ENCODE measurements at places on chromosomes 1 and 21. TPM values are rescaled to one million over a fixed set of nuclear protein-coding genes. Genes with fewer than 3 reads are reported as not detected.
A peak's percentile ranks its signal among the peaks of the same experiment; 100 is the strongest.

ADAMTSL4 gene
- total RNA-seq, result 43.3 TPM

SELE gene
- total RNA-seq, result 21.5 TPM

VPS72 gene
- 38.7 TPM for total RNA-seq

SLFNL1 gene
- total RNA-seq, result 0.25 TPM

IGSF9 gene
- total RNA-seq, result 0.12 TPM

RNF2 gene
- 11.8 TPM for total RNA-seq

LCE1E gene
- total RNA-seq, result not detected

ADCY10 gene
- 0.67 TPM for total RNA-seq

USH2A gene
- total RNA-seq, result 2.8 TPM

TNFSF18 gene
- 0.09 TPM for total RNA-seq

RGS4 gene
- total RNA-seq, result 8.4 TPM

S100A8 gene
- total RNA-seq, result 125 TPM

- DNase-seq, result no peak
These were observed 33.7 kb upstream of the SCMH1 start for GRCh38 chr1:41275831-41276230.

DNA sequence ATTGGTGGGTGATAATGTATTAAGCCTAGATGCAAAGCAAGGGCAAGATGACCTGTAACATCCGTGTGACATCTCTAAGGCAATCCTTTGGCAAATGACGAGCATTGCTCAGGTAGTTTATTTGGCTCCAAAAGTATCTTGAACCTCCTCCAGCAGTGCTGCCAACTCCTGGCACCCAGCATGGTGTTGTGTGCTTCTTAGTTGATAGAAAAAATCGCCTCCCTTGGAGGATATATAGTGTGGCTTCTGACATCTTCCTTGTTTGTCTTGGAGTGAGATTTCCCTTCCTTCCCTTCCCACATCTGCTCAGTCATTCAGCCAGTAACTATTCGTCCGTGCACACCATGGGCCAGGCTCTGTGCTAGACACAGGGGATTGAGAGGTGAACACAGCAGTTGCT, 121.8 kb downstream of the TOMM20 start:
- no peak for DNase-seq

DNA sequence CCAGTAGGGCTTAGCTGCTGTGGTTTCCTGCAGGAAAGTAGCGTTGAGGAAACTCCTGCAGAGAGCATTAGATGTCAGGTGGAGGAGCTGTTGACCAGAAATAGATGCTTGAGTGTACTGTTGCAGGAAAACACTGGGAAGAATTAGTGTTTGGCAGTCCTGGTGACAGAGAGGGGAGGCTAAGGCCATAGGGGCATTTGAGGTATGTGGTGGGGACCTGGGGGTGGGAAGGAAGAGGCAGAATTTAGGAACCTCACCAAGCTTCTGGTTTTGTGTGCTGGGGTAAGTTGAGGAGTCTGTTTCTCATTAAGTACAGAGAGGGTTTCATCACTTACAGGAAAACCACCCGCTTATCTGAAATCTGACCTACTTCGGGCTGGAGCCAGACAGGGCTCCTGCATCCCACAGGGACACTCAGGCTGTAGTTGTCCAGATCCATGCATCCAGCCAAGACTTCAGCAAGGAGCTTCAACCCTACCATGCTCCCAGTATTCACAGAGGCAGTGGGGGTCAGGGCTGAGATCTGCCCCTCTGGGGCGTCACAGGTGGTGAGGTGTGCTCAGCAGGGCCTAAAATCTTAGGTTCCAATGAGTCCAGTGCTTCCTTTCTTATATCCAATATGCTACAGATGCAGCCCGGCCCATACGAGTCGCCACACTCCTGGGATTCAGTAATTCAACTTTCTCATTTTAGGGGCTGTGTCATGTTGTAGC, 15.1 kb downstream of the SH2D2A start:
- DNase-seq, result no peak

- no peak for DNase-seq
These were observed 46.7 kb downstream of the CAMK2N1 start for GRCh38 chr1:20439282-20439681.

DNA sequence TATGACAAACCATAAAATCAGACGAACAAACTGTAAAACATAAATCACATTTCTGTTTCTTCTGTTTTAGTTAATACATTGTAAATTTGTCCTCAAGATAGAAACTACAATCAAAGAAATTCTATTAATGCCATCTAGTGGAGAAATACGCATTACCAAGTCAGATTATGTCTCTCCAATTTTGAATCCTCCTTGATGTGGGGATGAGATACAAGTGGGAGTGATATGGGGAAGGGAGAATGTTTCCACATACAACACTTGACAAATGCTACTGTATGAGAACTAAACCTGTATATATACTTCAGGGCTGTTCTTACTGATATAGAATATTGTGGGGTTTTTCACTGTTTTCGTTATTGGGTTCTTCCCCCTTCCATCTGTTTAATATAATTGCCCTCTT, 2.6 kb downstream of the HFM1 start:
- DNase-seq, result no peak

DNA sequence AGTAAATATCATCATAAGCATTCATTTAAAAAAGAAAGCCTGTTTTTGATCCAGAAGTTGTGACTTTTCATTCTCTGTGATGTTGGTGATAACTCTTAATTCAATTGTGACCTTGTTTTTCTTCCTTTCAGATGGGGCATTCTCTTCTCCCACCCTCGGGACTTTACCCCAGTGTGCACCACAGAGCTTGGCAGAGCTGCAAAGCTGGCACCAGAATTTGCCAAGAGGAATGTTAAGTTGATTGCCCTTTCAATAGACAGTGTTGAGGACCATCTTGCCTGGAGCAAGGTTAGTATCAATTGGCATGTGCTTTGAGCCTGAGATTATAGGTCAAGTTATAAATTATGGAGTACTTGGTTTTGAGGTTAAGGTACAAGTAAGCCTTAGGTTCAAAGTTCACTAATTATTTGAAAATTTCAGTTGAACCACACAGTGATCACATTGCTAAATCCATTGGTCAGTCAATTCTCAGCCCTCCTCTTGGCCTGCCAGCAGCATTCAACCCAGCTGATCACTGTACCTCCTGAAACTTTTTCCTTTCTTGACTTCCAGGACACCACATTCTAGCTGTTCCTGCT, 4.1 kb downstream of the PRDX6 start:
- no peak for DNase-seq

DNA sequence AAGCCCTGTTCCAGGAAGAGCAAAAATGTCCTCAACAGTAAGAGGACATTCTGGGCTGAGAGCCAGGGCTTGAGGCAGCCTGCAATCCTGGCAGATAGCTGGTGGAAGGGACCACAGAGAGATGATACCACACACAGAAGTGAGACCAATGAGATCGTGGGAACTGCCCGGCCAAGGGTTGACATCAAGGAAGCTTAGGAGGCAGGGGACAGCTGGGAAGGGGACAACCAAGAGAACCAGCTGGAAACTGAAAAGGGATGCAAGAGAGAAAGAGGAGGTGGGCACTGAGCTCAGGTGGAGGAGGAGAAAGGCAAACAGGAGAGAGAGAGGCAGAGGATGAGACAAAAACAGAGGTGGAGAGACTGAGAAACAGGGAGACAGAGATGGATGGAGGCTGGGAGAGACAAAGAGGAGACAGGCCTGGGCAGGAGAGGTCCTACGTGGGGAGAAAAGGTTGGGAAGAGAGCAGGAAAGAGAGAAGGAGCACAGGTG, 9.2 kb downstream of the PDZK1IP1 start:
- no peak for DNase-seq

DNA sequence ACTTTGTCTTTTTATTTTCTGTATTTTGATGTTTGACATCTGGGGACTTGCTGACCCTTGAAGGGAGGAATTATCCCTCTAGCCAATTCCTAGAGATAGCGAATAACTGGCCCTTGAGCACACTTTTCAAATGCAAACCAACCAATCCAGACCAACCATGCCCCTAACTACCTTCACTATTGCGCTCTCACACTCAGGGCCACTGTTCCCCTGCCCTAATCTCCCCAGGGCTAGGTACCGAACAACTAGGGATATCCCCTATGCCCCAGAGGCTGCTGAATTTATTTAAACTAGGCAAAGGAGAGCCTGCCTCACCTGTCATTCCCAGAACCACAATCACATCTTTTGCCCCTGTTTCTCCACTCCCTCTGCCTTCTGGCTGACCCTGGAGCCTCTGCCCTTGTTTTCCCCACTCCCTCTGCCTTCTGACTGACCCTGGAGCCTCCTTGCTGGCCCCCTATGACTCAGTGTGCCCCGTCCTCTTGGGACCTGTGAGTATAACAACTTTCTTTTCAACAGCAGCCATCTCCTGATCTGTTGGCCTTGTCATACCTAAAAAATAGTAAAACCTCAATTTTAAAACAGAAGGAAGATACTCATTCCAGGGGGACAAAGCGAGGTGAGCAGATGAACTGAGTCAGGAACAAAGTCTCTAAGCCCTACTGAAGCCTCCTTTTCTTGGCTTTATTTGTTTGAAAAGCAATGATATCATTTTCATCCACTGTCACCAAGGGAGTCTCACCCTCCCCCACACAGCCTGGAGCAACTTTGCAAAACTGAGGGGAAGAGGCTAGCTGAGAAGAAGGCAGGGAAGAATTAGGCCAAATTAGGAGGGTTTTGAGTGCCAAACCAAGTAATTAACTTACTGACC, 115.5 kb downstream of the NMNAT2 start:
- DNase-seq, result no peak

DNA sequence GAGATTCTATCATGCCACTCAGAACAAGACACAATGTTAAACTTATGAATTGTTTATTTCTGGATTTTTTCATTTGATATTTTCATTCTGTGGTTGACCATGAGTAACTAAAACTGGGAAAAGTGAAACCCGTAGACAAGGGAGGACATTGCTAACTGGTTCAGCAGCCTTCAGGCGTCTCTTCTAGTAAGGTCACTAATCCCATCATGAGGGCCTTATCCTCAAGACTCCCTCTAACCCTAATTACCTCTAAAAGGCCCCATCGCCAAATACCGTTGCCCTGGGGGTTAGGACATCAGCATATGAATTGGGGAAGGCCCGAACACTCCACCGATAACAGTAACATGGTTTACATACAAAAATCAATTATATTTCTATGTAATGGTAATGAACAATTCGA, 247.6 kb downstream of the TM2D1 start:
- no peak for DNase-seq

DNA sequence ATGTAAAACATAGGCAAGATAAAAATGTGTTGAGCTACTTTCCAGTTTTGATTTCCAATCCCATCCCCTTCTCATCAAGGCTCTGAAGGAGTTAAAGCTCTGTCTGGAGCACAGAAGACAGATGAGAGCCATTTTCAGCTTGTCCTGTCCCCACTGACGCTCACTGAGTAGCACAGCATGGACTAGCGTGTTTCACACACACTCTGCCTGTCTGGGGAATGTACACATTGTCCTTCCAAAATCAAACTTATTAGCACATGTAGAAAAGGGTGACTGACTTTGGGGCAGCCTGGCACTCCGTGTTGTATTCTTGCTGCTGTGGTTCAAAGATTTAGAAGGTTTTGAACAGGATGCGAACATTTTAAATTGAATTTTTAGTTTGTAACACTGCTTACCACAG, 139.2 kb downstream of the NEK7 start:
- DNase-seq, result no peak

GRCh38 chr1:208216062-208216461, 28.1 kb downstream of the PLXNA2 start:
- no peak for DNase-seq

- DNase-seq, result no peak
These were observed 34.9 kb downstream of the UBASH3A start for GRCh38 chr21:42438316-42439205.

DNA sequence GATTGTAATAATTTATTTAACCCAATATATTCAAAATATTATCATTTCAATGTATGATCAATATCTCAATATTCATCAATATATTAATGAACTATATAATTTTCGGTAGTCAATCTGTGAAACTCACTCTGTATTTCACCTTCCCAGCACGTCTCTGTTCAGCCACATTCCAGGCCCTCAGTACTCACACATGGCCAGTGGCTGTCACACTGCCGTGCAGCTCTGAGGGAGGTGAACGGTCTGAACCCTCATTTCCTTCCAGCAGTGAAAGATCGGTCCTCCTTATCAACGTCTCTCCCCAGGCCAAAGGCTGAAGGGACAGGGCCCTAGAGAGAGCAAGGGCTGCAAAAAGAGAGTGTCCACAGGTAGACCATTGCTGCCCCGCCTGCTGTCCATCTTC, 39.5 kb upstream of the ZNF124 start:
- no peak for DNase-seq

- peak; percentile 23 for DNase-seq
These were observed 8.5 kb downstream of the GGPS1 start for GRCh38 chr1:235336903-235337302.

- peak; percentile 34 for DNase-seq
These were observed 125.9 kb downstream of the MRPS6 start for GRCh38 chr21:34199121-34199910.

DNA sequence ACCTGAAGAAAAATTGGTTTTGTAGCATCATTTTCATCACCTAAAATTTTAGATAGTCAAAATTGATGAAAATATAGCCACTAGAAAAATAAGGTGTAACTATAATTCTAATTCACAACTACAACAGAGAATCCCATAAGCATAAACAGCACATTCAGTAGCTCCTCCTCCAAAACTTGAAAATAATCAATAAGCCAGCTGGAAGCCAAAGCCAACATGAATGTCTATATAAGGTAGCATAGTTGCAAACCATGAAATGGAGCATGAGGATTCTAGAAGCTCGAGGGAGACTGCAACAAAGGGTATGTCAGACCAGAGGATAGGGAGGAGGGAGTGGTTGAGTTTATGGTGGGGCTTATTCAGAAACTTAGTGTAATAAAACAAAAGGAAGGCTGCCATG, 22.4 kb downstream of the ACBD3 start:
- no peak for DNase-seq
